Bronchial smooth muscle cell (primary cell): ENCODE measurements at places on chromosomes 5 and 9. TPM values are rescaled to one million over a fixed set of nuclear protein-coding genes. Genes with fewer than 3 reads are reported as not detected.

The HMCN2 gene
- total RNA-seq, result under 0.01 and 0.09 TPM in 2 replicates

The ADAMTS19 gene
- total RNA-seq, result under 0.01 TPM in 1 of 2 replicates, not detected in the other

The PRSS3 gene
- 25.2 and 47.3 TPM in 2 replicates for total RNA-seq

The SPINK4 gene
- 0.95 TPM in 1 of 2 replicates, not detected in the other for total RNA-seq

The ZBTB26 gene
- total RNA-seq, result 2.1 and 2.5 TPM in 2 replicates

The LCN10 gene
- total RNA-seq, result 0.16 TPM in 1 of 2 replicates, not detected in the other

The C5orf52 gene
- not detected in 2 replicates for total RNA-seq

The EGFLAM gene
- 0.16 and 0.26 TPM in 2 replicates for total RNA-seq

The SEMA6A gene
- total RNA-seq, result 0.09 and 0.16 TPM in 2 replicates

The IFNK gene
- not detected in 2 replicates for total RNA-seq
